ENCODE measurements at places on chromosomes 2 and 18.

DNA sequence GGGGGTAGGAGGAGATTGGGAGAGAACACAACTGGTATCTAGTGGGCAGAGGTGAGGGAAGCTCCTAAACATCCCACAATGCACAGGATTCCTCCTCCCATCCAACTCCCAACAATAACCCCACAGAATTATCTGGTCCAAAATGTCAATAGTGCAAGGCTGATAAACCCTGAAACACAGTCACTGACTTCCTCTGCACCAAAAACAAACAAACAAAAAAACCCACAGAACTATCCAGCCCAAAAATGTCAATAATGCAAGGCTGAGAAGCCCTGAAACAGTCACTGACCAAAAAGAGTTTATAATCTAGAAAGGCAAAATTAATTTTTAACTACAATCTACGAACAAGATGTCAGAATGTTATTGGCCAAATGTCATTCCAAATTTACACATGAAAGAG, 9.8 kb downstream of the TMX3 start:
- DNase-seq = no peak

DNA sequence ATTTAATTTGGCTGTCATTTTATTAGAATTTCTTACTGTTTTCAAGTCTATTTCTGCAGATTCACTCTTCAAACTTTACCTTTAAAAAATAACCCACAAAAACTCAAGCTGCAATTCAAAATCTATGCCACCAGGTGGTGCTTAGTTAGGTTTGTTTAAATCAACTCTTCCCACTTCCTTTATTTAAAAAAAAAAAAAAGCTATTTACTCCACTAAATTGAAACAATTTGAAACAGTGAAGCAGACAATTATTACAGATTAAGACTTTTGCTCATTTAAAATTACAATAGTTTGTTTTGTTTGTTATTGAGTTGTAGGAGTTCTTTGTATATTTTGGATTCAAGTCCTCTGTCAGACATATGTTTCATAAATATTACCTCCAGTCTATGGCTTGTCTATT, 300.0 kb downstream of the PDE11A start:
- no peak for DNase-seq

DNA sequence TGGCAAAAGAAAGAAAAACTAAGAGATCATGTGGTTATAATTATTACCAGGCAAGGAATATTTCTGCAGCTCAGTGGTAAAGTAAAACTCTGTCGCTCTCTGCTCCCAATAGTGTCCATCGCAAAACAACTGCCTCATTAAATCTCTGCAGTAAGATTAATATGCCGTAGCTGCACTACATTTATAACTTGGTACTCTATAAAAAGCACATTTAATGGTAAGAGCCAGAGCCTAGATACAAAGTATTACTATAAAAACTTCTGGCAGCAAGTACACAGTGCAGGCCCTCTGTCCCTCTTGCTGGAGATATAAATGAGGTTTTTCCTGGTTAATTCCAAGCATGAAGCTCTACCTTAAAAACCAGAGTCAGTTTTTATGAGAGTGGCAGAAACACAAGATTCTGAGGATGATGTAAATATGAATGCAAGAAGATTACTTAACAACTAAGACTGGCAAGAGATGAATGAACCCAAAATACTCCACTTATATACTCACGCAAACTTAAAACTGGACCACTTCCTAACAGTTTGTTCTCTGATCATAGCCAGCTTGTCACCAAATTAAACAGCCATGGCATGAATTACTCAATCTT, 25.5 kb downstream of the ZNF521 start:
- no peak for DNase-seq

- DNase-seq = no peak
These were observed 353.8 kb downstream of the RND3 start for GRCh38 chr2:150133623-150134022.

DNA sequence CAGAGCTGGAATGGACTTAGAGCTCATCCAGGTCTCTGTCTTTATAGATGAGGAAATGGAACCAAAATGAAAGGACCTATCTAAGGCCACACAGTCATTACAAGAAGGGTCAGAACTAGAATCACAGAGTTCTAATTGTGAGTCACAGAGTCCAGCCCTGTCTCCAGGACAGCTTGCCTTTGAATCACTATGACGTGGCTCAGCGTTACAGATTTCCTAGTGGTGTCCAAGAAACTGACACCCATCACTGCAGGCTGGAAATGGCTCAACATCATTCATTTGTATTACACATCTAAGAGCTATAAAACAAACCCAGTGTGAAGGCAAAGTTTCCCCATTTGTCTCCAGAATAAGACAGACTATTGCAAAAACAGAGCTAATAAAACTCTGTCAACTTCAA, 164.3 kb upstream of the SIX2 start:
- no peak for DNase-seq

DNA sequence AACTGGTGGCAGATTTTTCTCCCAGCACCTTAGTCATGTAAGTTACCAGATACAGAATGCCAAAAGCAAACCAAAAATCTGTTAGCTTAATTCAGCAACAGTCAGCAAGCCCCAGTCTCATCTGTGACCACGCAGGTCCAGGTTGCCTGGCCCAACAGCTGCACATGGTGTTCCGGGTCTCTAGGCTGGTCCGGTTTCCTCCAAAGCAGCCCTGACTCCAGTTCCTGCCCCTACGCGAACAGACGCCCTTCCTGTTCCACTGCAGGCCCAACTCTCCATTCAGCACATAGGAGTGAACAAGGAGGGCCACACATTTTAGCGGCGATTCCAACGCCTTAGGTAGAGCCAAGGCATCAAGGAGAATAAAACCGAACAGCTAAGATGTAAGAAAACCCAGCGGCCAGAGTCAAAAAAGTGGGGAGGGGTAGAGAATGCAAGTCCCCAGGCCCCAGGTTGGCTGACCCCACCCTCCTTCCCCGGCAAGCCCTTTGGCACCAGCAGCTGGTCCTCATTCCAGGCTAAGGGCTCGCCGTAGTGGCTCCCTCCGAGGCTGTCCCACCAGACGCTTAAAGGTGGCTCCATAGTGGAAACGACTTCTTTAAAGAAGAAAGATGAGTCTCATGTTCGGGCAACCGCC, 1.5 kb downstream of the STK25 start:
- no peak for DNase-seq

DNA sequence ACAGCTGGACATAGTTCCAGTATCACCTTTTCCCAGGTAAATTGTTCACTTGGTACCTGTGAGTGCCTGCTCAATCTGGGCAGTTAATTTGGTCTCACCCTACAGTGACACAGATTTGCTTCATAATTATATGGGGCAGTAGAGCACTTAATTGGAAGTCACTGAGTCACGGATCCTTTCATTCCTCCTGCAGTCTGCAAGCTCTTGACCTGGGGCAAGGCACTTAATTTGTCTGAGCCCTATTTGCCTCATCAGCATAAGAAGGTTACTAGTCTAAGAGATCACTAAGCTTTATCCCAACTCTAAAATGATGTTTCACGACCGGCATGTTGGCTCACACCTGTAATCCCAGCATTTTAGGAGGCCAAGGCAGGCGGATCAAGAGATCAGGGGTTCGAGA, 8.9 kb downstream of the FBXO36 start:
- DNase-seq = no peak

GRCh38 chr18:57427429-57428201, 7.6 kb upstream of the ONECUT2 start:
- DNase-seq = no peak

DNA sequence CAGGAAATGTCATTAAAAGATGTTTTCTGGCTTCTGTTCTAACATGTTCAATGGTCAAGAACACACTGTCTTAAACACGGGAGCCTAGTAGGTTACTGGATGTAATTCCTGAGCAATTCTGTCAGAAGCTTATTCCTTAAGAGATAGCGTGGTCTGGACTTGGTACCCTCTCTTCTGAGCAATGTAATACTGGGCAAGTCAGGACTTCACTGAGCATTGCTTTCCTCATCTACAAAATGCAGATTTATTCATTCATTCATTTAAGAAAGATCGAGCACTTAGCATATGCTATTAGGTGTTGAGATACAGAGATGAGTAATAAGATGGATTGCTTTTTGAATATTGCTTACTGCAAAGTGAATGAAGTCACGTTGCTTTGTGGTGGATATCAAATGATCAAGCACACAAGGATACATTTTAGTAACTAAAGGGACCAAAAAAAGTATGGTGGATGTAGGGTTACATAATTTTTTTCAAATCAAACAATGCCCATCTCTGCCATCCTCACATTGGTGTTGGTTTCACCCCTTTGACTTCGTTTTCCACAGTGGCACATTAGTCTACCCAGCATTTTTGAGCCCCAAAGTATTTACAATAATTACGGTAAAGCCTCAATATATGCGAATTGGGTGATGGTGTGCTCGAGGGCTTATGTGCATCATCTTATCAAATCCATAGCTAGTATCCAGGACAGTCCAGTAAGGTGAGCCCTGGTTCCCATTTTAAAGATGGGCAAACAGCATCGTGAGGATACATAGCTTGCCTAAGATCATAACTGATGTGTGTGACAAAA, 65.3 kb downstream of the ZC3H6 start:
- DNase-seq = no peak

- DNase-seq = no peak
These were observed 40.0 kb downstream of the IL1RL2 start for GRCh38 chr2:102226612-102227391.

GRCh38 chr2:201558232-201558631, 85.1 kb downstream of the TMEM237 start:
- no peak for DNase-seq

DNA sequence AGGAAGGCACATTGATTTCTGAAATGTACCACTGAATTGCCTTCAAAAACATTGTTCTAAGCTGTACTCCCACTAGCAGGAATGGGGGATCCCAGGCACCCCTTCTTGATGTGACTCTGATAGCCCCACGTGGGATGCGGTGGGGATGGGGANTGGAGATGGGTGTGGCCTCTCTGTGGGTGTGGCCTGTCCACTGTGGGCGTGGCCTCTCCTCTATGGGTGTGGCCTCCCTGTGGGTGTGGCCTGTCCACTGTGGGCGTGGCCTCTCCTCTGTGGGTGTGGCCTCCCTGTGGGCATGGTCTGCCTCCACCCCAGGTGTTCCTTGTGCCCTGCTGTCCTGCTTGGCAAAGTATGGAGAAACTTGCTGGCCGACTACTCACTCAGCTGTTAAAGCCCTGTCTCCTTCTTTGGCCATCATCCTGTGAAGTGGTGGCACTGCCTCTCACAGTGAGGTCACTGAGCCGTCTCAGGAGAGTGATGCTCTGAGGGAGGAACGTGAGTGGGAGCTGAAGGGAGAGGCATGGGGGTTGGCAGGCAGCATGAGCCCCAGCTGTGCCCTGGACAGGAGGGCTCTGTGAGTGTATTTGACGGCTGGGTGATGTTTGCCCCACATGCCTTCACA, 6.7 kb upstream of the PARD6G start:
- DNase-seq = no peak

DNA sequence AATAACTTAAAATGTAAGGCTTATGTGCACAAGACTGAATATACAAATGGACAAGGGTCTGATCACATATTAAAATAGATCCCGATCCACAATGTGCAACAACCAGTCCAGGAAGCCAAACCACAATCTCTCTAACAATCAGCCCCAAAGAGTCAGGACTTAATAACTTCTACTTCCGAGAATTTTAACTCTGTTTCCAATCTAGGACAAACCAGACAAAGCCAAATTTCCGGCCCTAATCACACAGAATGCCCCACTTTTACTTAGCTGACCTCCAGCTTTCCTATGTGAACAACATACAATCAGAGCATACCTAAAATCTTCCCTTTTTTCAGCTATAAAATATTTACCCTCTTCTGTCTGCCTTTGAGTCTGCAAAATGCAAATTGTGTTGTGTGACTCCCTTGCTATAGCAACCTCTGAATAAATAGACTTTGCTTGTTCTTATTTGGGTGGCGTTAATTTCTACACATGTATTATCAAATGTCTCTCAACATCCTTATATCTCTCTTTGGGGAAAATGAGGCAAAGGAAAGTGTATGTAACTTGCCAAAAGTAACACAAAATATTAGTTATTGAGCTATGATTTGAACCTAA, 381.9 kb upstream of the MC4R start:
- DNase-seq = no peak

GRCh38 chr2:169712791-169713227, 18.5 kb downstream of the PHOSPHO2 start:
- no peak for DNase-seq

DNA sequence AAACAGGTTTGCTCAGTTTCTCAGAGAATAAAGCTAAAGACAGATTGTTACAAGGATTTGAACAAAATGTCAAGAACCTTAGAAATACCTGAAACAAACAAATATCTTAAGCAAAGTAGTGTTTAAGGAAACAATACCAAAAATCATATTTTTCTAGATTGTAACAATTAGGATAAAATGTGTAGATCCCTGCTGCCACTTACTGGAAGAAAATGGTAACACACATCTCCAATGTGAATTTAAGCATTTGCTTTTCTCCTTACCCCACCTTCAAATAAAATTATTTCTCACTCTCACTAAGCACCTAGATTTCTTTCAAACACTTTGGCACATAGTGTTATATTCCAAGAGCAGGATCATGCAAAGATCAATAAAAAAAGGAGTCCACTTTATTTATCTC, 34.9 kb downstream of the SUCLG1 start:
- DNase-seq = no peak

DNA sequence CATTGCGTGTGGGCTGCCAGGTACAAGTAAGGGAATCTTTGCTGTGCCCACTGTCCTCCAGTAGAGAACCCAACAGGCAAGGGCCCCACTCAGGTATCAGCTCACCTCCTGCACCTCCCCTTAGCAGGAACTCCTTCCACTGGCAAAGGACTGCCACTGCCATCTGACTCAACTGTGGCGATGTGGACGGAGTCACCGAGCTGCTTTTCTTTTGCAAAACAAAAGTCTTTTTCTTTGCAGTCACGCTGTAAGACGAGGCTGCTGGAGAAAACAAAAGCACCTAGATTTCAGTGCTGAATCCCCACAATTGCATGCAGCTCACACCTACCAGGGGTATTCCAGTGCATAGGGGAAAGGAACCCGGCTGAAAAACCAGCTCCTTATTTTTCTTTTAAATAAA, 7.9 kb downstream of the MTERF4 start:
- DNase-seq = no peak

- DNase-seq = no peak
These were observed 47.6 kb upstream of the ZFP36L2 start for GRCh38 chr2:43274055-43274454.

DNA sequence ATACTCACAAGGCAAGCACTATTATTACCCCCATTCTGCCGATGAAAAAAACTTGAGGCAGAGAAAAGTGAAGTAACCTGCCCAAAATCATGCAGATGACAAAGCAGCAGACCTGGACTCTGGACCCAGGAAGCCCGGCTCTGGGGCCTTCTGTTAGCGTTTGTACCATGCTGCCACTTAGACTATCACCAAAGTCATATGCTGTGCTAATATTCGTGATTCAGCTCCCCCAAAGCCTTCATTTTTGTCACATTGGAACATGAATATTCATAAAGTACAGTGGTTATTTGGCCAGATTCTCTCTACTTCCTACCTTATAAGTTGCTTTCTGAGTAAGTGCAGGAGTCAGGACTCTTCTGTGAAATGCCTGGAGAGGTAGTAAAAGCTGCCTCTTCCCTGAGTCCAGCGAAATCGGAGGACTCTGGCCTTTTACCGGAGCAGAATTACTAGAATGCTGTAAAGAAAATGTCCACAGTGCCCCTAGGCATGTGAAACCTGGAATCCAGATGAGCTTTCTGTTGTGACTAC, 86.7 kb downstream of the FTCDNL1 start:
- no peak for DNase-seq

GRCh38 chr2:215920244-215921100, 92.9 kb downstream of the MREG start:
- DNase-seq = peak; percentile 48

Measured in COR-L47 (cell line).